ENCODE measurements at places on chromosomes 2 and 18.

GRCh38 chr2:224838335-224838734 lies 122.2 kb upstream of the CCDC195 start:
- DNase-seq: no peak

DNA sequence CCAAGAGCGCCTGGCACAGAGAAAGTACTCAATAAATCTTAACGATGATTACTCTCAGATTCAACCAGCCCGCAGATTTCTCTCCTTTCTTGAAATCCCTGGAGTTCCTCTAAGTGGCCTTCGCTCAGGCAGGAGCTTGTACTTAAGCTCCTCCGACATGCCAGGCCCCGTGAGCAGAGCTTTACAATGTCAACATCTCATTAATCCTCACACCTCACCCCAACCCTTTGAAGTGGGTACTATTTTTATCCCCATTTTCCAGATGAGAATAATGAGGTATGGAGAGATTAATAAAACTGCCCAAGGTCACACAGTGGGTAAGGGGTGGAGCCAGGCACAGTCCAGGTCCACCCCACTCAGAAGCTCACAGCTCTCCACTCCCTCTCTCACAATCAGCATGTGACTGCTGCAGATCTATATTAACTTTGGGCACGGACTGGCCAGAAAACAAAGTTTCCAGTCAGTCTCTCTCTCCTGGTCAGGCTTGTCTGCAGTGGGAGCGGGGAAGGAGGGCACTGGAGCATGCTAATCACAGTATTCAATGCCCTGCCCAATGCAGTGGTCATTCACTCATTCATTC lies 18.0 kb downstream of the DNMT3A start:
- no peak for DNase-seq

DNA sequence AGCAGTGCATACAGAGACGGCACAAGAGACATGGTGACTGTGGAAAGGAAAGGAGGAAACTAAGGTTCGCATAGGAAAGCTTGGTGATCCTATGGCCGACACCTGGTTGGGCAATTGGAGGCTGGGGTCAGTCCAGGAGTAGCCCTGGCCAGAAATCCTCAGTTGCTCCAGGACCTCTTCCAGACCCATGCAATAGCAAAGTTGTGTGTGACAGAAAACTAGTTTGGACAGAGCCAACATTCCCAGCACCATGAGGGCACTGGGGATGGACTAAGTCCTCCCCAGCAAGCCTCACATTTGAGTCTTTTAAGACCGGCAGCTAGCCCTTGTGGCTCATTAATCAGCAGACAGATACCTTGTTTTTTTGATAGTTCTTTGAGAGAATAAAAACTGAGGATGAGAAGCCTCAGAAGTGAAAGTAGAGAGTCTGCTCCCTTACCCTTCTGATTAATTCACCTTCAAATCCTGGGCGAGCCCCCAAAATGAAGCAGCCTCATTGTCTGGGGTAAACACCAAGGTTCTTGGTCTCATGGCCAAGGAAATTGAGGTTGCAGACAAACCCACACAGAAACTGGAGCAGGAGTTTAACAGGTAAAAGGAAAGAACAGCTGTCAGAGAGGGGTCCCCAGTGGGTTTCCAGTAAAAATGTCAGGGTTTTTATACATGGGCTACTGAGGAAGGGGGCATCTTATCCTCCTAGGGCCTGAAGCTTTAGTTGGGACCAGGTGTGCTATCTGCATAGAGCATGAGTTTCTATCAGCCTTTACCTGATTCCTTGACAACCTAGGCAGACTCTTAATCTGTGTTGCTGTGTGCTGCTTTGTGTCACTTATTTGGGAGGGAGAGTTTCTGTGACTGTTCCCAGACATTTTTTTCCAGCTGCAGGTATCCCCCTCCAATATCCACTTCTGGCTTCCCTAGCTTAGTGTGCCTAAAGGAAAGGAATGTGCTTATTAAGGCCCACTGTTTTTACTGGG lies 39.1 kb downstream of the STK17B start:
- no peak for DNase-seq

- DNase-seq: no peak
Measured at GRCh38 chr2:74101574-74102300, 46.0 kb downstream of the BOLA3 start.

DNA sequence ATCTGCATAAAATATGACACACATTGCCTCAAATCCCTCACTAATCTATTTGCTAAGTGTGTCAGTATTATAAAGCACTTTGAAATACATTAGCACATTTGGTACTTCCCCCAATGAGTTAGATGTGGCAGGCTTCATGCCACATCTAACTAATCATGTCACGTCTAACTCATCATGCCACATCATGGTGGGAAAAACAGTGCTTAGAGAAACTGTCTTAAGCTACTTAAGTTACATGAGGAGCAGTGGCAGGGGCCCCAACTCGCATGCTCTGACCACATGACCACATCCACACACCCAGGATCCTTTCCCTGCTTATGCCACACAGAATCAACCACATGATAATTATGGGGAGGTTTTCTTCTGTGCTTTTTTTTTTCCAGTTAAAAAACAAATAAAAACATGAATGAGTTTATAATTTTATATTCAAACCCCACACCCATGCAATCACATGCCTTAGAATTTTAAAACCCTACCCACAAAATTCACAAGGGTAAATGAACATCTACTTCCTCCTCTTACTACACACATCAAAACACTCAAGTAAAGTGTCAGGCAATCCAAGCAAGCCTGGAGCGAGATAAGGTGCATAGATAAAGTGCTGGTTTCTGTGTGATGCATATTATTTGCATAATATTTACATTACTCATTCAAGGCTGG lies 1.6 kb downstream of the ABCA12 start:
- no peak for DNase-seq

DNA sequence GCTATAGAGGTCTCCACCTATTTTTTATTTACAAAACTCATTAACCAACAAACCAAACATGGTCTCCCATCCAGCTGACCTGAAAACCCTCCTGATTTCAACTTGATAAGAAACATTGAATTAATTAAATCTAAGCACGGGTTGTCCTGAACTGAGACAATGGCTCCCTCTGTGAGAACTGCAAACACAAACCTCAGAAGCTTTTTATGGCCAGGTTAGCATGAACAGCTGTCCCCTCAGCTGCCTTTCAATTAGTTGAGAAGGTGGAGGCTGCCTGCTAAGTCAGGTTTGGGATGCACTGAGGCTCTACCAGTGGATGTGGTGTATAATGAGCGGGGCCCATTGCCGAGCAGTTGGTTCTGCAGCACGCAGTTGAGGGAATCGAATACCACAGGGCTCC lies 258.5 kb upstream of the DDX18 start:
- no peak for DNase-seq

DNA sequence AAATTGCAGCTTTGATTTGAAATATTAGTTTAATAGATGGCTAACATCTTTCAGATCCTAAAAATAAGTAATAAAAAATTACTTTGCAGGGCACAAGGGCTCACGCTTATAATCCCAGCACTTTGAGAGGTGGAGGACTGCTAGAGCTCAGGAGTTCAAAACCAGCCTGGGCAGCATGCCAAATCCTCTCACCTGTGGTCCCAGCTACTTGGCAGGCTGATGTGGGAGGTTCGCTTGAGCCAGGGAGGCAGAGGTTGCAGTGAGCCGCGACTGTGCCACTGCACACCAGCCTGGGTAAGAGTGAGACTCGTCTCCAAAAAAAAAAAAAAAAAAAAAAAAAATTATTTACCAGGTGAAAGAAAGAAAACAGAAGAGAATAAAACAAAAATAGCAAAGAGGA lies 449.8 kb downstream of the NRXN1 start:
- no peak for DNase-seq

GRCh38 chr2:19860022-19860421 lies 41.8 kb downstream of the TTC32 start:
- no peak for DNase-seq

DNA sequence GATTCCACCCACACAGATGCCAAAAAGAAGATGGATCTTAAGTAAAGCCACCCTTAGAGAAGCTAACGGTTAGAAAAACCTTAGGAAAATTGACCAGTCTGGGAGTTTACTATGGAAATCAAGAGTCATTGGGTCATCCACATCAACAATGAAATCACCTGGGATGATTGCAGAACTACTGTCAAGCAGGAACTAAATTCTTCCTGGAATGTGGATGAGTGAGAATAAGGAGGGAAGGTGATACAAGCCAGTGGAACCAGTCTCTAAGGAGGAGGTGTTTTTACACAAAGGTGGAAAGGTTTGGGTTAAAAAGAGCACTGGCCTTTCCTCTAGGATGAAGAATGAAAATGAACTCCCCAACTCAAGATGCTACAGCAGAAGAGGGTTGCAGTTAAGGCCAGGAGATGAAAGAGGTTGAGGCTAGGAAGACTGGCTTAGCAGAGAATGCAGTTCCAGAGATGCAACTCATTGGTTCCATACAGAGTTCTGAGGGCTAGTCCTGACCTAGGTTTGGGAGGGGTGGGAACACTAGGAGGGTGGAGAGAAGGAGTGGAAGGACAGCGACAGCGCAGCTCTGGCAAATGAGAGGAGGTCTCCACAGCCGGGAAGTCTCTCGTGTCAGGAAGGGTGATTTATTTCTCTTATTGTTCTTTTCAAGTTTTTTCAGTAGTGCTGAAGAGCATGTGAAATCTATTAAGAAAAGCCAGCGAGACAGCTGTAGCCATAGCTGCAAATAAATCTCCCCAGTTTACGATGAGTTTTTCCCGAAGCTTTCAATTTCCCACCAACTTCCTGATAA lies 27.7 kb upstream of the KDM3A start:
- peak; percentile 30 for DNase-seq

- no peak for DNase-seq
Measured at GRCh38 chr18:28715206-28715605, 538.3 kb upstream of the CDH2 start.

- no peak for DNase-seq
Measured at GRCh38 chr2:238259061-238260020, 19.5 kb upstream of the HES6 start.

DNA sequence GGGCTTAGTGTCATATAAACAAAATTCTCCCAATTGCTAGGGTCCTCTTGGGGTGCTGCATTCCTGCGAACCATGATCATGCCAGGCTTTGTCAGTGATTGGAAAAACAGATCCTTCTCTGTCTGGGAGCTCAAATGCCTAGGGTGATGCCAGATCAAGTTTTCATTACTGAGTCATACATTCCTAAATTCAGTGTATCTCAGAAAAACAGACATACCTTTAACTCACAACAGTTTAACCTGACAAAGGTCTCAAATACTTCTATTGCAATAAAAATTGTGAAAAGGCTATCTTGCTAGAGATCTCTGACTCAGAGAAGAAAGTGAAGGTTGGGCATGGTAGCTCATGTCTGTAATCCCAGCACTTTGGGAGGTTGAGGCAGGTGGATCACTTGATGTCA lies 86.9 kb downstream of the SH3YL1 start:
- no peak for DNase-seq

- no peak for DNase-seq
Measured at GRCh38 chr2:219697811-219698747, 70.6 kb downstream of the SLC4A3 start.

DNA sequence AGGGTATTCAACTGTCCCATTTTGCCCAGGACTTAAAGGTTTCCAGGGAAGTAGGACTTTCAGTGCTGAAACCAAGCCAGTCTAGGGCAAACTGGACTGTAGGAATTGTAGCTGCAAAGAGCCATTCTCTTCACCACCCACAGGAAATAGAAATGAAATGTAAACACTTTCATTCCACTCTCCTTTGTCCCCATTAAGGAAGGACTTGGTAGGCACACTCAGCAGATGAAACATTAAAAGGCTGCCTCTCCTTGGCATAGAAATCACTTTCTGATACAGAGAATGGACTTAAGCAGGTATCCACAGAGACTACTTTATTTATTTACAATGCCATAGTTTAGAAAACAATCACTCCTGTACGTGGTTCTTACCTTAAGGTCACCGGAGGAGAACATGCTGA lies 102.9 kb upstream of the CCDC195 start:
- DNase-seq: no peak

DNA sequence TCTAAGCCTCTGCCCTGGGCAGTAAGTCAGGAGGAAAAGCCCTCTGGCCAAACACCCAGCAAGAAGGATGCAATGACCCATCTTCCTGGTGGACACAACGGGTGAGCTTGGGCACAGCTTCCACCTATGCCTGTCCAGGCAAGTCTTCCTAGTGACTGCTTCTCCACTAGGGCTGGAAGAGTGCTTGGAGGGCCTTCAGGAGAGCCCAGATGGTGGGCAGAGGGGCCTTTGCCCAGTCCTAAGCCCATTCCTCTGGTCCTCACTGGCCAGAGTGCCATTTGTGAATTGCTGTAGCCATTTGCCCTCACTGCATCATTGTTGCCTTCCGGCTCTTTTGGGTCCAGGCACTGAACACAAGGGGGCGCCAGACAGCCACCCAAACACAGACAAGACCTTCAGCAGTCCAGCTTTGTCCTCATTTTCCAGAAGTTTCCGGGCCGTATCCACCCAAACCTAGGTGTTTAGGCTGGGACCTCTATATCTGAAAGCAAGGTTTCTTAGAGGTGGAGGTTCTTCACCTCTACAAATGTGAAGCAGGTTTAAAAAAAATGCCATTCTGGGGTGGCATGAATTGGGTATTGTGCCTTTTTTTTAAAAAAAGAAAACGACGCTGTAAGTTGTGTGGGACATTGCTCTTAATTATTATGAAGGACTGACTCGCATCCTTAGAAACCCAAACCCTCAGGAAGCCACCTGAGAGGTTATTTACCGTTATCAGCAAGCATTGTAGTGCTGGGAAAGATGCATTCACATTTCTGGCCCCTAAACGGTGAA lies 29.5 kb downstream of the PAX8 start:
- peak; percentile 83 for DNase-seq

- no peak for DNase-seq
Measured at GRCh38 chr2:69221960-69222751, 164.9 kb downstream of the GFPT1 start.

- DNase-seq: no peak
Measured at GRCh38 chr2:20868377-20868776, 45.5 kb upstream of the LDAH start.

DNA sequence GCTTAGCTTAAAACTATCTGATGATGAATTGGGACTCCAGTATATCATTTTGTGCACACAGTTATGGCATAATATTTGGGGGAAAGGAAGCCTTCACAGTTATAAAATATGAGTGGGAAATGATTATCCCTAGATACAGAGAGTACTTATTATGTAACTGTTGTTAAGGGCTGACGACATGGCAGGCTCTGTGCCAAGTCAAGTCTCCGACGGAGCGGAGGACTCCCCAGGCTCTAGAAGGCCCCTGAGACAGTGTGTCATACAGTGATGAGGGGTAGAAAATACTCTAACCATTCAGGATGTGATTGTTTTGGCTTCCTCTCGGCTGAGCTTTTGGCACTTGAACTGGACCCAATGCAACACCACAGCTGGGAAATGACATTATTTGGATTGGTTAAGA lies 211.8 kb downstream of the SLC8A1 start:
- no peak for DNase-seq

GRCh38 chr2:51994123-51994763 lies 962.3 kb upstream of the NRXN1 start:
- no peak for DNase-seq

- DNase-seq: no peak
Measured at GRCh38 chr2:29694741-29695140, 226.6 kb downstream of the ALK start.

- DNase-seq: no peak
Measured at GRCh38 chr2:72263776-72264060, 116.1 kb upstream of the CYP26B1 start.

GRCh38 chr2:203543898-203544328 lies 8.8 kb upstream of the RAPH1 start:
- DNase-seq: no peak

- DNase-seq: no peak
Measured at GRCh38 chr18:23835506-23835905, 146.3 kb downstream of the LAMA3 start.

Measured in HEK293T (cell line).